ENCODE measurements at places on chromosomes 12 and 14. TPM values are rescaled to one million over a fixed set of nuclear protein-coding genes. Genes with fewer than 3 reads are reported as not detected.

The MYO1A gene
- total RNA-seq: not detected

The VRTN gene
- not detected for total RNA-seq

The NOXRED1 gene
- not detected for total RNA-seq

The KCNMB4 gene
- total RNA-seq: 6.1 TPM

The PRKD1 gene
- 19.2 TPM for total RNA-seq

The CAPZA3 gene
- not detected for total RNA-seq

The PROX2 gene
- not detected for total RNA-seq

The RNASE7 gene
- 1.2 TPM for total RNA-seq

The SP7 gene
- not detected for total RNA-seq

The TAS2R14 gene
- 9.1 TPM for total RNA-seq

The GALNT4 gene
- 8.4 TPM for total RNA-seq

The MMP14 gene
- 131 TPM for total RNA-seq

The KIF26A gene
- 14.0 TPM for total RNA-seq

The EFS gene
- 28.2 TPM for total RNA-seq

The KRT3 gene
- not detected for total RNA-seq

The OR4E2 gene
- not detected for total RNA-seq

DNA sequence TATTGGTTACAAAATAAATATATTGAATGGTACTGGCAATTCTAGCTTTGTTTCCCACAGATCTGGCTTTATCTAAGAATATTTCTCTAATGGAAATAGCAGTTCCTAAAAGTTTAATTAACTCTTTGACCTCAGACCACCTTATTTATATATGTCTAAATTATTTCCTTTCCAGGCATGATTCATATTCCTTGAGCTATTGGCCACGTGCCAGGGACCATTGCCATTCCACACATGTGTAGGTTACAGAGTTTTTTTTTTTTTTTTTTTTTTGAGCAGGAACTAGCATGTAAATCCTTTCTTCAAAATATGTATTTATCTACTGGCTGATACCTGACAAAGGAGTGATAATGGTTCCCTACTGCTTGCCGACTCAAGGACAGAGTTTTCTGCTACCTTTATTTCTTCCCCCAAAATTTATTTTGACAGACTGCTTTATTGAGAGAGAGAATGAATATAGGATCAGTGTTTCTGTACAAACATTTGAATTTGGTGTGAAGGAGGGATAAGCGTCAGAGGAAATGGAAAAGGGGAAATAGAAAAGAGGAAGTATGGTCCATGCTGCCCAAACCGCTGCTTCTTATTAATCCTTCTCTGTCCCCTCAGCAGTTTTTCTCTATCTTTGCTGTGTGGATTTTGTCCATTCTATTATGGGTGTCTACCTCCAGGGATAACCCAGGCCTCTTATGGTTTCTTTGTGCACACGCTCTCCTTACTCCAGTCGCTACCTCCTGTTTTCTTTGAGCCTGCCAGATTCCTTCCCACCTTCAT lies 36.4 kb downstream of the PDE3A start:
- DNase-seq: peak; percentile 36

DNA sequence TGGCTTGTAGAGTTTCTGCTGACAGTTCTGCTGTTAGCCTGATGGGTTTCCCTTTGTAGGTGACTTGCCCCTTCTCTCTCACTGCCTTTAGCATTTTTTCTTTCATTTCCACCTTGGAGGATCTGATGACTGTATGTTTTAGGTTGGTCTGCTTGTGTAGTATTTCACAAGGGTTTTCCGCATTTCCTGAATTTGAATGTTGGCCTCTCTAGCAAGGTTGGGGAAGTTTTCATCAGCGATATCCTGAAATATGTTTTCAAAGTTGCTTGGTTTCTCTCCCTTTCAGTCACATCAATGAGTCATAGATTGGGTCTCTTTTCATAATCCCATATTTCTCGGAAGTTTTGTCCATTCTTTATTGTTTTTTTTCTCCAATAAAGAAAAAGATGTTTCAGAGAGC lies 11.4 kb downstream of the NOPCHAP1 start:
- no peak for DNase-seq

DNA sequence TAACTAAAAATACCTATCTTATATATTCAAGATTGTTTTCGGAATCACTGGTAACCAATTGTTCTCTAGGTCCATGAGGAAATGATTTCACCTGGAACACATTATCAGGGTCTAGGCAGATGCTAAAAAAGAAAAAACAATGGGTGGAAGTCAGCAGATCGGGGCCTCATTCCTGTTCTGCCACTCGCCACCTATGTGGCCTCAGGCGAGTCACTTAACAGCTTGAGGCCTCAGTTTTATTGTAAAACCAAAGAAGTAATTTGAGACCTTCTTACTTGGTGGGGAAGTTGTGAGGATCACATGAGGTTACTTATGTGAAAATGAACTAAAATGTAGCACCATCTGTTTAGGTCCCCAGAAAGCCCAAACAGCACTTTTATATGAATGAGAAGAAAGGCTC lies 6.2 kb upstream of the RNASE10 start:
- no peak for DNase-seq

GRCh38 chr14:20499881-20500280 lies 5.5 kb upstream of the RNASE10 start:
- no peak for DNase-seq

- no peak for DNase-seq
Measured at GRCh38 chr14:93092606-93093556, 22.8 kb downstream of the ITPK1 start.

DNA sequence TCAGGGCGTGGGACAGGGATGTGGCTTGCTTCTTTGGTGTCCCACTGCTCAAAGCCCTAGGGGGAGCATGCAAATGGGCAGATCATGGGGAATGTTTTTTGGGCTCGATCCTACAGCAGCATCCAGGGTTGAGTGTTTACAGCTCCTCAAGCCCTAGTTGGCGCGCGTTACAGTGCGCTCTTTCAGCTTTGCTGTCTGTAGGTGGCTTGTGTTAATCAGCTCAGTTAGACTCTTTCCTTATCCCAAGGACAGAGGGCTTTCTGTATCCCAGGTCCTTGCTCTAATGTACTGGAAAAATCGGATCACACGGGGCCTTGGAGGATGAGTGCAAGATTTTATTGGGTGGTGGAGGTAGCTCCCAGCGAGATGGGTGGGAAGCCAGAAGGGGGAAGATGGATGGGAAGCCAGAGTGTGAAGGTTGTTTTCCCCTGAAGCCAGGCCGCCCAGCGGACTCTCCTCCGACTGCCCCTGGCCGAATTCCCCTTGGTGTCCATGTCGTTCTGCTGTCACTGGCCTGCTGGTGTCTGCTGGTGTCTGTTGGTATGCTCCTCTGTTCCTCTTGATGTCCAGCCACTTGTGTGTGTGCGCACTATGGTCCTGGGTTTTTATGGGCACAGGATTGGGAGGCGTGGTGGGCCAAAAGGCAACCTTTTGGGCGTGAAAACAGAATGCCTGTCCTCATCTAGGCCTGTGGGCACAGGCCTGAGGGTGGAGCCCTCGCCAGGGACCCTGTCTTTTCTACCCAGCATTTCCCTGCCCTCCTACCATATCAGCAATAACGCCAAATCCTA lies 10.7 kb upstream of the TXNRD1 start:
- no peak for DNase-seq

DNA sequence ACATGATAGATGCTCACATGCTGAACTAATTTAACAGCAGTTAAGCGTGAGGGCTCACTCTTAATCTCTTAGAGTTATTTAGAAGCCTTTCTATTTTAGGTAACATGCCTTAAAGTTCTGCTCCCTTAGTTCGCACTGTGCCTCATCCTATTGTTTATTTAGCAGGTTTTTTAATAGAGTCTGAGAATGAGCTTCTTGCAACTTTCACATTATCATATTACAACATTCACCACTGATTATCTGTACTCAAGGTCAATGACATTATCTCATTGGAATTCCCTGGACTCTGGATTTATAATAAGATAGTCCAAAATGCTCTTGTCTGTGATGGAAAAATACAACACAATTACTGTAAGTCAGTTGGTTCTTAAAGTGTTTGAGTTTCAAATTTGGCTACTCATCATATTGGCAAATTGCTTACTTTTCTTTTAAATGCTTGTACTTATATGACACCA lies 183.6 kb upstream of the SLC38A2 start:
- DNase-seq: peak; percentile 70

DNA sequence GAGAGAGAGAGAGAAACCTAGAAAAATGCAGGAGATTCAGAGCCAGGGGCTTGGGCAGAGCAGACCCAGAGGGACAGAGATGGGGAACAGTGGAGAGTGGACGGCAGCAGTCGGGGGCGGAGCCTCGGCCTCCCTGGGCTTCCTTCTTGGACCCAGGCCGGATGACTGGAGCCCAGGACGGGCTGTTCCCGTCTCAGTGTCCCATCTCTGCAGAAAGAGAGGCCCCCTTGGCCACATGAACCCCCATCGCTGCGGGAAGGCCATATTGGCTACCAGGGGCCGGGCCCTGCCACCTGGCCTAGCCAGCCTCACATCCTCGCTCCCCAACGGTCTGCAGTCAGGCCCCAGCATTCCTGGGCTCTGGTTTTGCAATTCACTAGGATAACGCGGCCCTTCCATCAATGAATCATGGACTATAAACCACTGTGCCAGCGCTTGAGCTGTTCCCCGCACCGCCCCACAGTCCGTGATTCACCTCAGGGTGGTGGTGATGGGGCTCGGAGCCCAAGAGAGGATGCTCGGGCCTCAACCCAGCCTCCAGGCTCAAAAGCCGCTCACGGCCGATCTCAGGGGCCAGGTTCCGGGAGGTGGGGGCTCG lies 116.5 kb downstream of the RFLNA start:
- DNase-seq: no peak

GRCh38 chr12:88932457-88932856 lies 352.2 kb upstream of the KITLG start:
- no peak for DNase-seq

DNA sequence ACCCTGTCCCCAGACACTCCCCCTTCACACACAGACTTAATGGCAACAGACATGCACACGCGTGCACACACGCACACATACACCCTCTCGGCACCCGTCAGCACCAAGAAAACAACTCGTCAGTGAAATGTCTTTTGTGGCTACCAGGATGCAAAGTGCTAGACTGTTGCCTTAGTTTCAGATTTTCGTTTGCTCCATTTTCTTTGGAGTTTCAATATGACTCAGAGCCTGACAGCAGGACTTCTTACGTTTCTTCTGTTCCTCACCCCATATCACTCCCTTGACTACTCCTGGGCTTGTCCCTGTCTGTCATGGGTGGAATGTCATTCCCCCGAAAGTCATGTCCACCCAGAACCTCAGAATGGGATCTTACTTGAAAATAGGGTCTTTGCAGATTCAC lies 182.9 kb downstream of the GLT1D1 start:
- DNase-seq: no peak

DNA sequence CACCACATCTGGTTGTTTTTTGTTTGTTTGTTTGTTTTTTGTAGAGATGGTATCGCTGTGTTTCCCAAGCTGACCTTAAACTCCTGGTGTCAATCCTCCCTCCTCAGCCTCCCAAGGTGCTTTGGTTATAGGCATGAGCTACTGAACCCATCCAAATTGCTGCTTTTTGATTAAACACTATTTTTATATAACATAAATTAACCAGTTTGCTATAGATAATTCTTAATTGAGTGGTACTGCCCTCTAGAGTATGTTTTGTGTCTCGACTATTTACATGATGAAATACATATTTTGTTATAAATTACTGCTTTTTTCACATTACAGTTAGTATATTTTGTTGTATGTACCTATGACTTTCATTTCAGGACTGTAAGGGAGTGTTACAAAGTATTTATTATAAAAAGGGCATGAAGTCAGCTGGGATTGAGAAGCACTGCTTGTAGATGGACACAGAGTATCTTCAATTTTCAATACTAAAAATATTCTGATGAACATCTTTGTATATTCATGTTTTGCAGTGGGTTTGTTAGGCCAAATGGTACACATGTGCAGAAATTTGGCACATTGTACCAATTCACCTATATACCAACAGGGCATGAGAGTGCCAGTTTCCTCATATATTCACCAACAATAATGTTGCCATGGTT lies 14.9 kb upstream of the SCAF11 start:
- no peak for DNase-seq

DNA sequence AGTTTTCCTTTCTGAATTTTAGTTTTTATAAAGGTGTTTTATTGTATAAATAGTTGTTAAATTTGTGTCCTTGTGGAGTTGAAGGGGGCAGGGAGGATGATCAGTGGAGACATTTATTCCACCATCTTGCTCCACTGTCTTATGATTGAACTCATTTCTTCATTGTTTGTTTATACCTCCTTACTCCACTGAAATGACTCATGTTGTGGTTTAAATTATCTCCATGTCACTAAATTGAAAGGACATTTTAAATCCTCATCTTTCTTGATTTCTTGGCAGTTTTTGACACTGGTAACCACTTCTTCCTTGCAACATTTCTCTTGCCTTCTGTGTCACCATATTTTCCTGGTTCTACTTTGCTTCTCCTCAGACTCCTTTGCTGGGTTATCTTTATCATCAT lies 23.6 kb upstream of the FERMT2 start:
- no peak for DNase-seq

DNA sequence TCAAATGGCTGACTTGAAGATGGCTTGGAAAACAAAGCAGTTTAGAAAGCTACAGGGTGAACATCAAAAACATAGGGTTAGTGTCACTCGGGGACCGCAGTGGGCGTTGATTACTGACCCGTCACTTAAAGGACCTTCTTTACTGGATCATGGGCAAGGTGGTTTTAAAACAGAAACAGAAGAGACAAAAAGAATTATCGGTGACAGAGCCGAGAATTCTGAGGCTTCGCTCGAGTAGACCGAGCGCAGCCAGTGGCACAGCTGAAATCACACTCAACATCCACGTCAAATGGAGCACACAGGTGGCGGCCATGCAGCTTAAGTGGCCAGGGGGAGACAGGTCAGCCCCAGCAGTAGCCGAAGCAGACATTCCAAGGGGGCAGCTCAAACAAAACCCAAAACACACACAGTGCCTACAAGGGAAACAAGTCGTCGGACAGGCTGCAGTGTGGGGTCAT lies 17.3 kb downstream of the SNRNP35 start:
- no peak for DNase-seq

DNA sequence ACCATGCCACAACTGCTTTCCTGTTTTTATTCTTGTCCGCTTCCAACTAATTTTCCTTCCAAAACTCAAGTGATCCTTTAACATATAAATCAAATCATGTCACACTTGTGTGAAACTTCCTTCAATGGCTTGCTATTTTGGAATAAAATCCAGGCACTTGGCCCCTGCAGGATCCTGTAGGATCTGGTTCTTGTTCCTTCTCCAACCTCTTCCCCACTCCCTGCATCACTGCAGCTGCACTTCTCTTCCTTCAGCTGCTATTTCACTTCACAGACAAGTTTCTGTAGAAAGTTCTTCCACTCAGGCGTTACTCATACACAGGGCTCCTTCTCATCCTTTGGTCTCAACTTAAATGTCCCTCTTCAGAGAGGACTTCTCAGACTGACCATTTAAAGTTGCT lies 239.7 kb upstream of the BTG1 start:
- peak; percentile 33 for DNase-seq

GRCh38 chr12:16573398-16574077 lies 32.4 kb downstream of the LMO3 start:
- peak; percentile 11 for DNase-seq

DNA sequence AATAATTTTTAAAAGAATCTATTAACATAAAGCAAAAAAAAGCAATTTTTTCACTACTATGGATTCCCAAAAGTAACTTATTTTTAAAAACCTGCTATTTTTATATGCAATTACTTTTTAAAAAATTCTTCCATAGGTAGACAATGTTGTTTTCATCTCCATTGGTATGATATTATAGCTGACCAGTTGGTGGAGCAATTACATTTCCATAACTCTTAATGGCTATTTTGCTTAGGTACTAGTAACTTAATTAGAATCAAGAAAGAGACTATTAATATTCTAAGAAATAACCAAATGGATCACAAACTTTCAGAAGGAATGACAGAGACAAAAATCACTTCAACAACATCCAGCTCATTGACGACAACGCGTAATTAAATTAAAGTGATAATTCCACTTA lies 64.7 kb upstream of the PTCSC3 start:
- DNase-seq: no peak
